ENCODE measurements at places on chromosomes 4 and X.
A peak's percentile ranks its signal among the peaks of the same experiment; 100 is the strongest.

DNA sequence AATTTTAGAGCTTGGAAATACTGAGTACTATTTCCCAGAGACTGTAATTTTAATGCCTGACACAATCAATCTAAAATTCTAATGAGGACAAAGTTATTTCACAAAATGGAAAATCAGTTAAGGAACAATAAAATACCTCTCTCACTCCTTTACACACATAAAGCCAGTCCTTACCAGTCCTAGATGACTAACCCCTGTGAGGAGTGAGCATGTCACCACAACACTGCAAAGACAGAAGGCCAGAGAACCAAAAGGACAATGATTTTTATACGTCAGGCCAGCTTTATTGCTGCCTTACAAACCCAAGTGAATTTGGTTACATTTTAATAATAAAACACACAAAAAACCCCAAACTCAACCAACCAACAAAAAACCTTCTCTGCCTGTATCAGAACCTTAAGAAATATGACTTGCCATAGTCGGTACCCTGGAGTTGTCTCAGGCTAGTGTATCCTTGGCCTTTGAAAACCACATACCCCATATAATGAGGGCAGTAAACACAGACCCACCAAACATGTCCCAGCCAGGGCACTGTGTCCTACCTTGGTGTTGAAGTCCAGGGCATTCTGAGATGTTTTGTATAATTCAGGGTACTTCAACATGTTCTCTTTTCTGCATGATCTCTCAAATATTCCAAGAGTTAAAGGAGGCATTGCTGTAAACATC is 57.6 kb downstream of the SHISA3 start:
- no peak for DNase-seq

- DNase-seq = peak; percentile 78
These were observed 118.8 kb downstream of the ZNF827 start for GRCh38 chr4:145819853-145820181.

DNA sequence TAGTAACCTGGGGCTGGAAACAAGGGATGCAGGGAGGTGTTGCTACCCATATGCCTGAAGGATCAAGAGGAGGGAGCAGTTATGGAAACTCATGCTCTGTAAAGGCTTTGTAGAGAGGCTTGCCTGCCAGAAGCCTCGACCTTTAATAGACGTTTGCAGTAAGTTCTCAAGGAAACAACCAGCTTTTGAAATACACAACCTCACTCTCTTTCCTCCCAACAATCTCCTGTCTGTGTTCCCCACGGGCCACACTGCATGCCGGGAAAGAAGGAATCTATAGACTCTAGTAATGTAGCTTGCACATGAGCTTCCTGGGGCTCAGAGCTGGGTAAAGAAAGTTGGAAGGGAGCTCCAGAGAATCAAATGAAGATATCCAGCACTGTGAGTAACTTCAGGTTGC is 101.6 kb upstream of the PACRGL start:
- no peak for DNase-seq

DNA sequence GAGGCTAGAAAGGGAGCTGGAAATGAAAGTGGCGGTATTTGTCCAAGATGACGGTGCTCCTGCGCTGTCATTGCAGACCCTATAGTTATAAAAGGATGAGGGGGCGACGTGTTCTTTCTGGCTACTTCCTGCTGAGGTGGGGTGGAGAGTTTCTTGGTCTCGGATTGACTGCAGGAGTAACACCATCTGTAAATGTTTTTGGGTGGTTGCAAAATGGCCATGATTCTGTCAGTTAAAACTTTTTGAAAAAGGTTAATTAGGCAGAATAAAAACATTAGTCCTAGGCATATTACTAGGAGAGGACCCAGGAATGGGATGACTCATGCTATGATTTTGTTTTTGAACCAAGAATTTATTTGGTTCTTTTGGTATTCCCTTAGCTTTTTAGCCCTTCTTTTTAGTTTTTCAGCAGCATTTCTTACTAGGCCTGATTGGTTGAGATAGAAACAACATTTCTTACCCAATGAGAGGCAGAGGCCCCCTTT is 53.1 kb downstream of the USP11 start:
- DNase-seq = no peak

DNA sequence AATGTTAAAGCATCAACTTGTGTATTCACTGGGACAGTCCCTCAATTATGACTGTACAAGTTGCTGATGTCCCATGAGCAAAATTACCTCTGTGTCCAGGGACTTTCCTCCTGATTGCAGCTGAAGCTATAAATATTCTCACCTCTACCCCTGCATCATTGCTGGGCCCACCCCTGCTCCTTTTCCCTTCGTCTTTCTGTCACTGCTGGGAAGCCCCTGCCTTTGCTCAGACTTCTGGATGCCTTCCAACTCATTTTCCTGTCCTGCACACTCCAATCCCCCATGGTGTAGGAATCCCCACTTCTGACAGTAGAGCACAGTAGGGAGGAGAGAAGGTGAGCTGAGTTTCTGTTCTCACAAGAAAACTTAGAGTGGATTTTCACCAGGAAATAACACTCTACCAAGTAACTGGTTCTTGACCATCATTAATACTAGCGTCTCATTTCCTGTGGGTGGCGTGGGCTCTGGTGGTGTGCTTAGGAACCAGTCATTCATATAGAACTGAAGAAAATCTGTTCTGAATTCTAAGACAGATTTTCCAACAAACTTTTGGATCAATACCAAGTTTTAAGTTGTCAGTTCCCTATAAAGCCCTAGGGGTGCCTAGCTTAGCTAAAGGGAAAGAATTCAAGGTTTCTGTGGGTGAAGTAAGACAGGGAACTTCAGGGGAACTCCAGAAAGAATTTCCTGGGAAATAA is 136.2 kb upstream of the MED14 start:
- DNase-seq = no peak

GRCh38 chrX:48569958-48570357 is 4.3 kb upstream of the RBM3 start:
- DNase-seq = no peak

DNA sequence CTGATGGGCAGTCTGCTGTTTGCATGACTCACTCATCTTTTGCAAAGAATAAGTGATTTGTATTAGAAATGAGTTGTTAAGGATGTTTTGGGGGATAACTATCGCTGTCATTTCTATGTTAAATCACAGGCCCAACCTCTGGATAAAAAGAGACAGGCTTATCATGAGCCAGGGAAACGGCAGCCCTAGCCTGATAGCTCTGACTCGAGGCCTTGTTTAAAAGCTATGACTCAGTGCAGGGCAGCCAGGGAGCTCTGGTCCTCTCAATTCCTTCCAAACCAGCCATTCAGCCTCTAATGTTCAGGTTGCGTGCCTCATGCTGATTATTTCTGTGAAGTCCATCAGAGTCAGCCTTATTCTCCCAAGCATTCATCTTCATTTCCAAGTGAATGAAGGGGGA is 305.9 kb upstream of the HAND2 start:
- DNase-seq = no peak

DNA sequence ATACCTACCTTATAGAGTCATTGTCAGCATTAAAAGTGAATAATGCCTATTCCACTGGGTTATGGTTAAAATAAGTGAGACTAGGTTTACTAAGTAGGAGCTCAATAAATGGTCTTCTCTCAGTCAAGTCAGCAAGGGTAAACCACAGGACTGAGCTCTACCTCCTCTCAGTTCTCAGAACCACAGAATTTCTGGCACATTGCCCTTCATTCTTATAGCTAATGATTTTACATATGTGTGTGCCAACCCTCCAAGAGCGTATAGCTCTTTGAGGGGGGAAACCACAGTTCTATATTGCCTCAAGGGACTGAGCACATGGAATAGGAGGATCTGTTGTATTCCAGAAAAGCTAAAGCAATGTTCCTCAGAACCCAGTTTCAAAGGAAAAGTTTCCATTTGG is 124.8 kb downstream of the ATG4A start:
- no peak for DNase-seq

GRCh38 chr4:106690487-106690886 is 321.9 kb upstream of the GIMD1 start:
- DNase-seq = no peak

DNA sequence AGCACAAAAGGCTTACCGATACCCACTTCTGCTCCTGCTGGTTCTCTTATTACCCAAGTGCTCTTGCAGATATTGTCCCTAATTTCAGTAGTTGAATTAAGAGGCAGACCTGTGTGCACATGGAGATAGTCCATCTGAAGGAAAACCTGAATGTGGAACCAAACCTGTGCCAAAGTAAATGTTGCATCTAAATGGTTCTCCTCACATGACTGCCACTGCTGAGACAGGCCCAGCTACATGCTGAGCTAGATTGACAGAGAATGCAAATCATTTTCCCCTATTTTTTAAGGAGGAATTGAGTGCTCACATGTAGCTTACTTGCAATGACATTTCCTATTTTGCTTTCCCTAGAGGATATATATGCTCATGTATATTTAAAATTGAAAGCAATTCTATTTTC is 609.1 kb upstream of the TECRL start:
- DNase-seq = no peak

DNA sequence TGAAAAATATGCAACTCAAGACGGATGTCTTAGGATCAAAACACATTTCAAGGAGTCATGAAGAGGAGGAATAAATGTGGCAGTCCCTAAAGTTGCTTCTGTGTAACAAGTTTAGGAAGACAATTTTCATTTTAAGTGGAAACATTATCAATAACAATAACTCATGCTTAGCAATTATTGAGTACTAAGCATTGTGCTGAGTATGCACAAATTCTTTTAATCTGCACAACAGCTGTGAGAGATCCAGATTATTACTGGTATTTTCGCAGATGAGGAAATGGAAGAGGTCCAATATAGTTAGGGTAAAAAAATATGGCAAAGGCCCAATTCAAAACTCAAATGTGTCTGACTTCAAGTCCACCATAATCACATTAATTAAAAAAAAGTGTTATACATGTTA is 2.9 kb upstream of the TEX13B start:
- no peak for DNase-seq

GRCh38 chr4:67342291-67342690 is 203.0 kb downstream of the CENPC start:
- no peak for DNase-seq

- DNase-seq = no peak
These were observed 112.5 kb upstream of the STK26 start for GRCh38 chrX:131910586-131910985.

Data from DMS 273 treated with DMSO at 0.1 percent for 48 hours (cell line).